Common myeloid progenitor, CD34-positive (primary cell): ENCODE measurements at places on chromosomes 3 and 15.

GRCh38 chr3:195836476-195837135, 24.9 kb upstream of the MUC4 start:
- no peak for DNase-seq

GRCh38 chr3:127452321-127452821, 138.2 kb downstream of the TPRA1 start:
- no peak for DNase-seq

GRCh38 chr15:82763361-82764116, 42.3 kb downstream of the FSD2 start:
- DNase-seq: no peak

DNA sequence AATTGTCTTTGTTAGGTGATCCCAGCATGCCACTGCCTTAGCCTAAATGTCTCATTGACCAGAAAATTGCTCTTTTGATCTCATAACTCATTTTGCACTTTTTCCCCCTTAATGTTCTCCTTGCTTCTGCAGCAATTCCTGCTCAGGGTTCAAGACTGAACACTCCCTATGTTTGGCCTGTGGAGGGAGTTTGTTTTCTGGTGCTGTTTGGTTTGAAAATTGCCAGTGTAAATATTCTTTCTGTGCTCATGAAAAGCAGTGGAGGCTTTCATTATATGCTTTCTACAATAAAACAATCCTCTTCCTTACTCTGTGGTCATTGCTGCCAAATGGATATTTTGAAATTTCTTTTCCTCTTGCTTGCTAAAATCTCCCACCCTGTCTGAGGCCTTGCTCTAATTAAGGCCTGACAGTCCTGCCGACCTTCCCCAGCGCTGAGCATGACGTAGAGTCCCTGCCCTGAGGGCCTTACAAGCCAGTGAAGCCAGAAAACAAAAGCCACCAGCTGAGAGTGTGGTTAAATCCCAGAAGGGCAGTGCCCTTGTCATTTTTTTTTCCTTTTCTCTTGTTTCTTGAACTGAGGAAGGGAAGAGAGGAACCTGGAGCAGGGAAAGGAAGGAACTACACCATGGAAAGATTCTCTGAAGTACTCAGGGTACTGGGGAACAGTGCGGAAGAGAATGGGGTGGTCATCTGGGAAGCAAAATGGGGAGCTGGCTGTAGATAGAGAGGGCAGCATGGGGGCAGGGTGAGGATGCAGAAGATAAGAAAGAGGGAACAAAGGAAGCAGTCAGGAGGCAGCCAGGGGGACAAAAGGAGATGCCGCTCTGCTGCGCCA, 24.8 kb downstream of the ZBTB38 start:
- DNase-seq: no peak

GRCh38 chr3:11513817-11514135, 129.9 kb downstream of the VGLL4 start:
- DNase-seq: no peak

GRCh38 chr3:157351981-157352380, 84.7 kb upstream of the PTX3 start:
- DNase-seq: no peak

DNA sequence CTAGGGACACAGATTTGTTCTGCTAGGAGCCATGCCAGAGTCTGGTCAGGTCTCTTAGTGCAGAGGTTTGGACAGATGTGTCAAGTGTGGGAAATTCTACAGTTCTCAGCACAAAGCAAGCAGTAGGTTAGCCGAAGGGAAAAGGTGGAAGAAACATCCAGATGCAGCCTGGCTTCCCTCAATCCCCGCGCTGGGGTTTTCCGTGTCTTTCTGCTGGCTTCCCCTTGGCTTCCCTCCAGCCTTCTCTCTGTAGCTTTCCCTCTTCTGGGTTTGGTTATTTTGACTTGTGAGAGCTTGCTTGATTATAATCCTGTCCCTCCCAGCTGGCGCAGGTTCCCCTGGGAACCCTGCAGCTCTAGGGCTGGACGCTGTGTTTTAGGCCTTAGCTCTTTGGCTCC, 4.1 kb downstream of the TF start:
- no peak for DNase-seq

GRCh38 chr3:144229330-144229729, 257.7 kb downstream of the DIPK2A start:
- no peak for DNase-seq

DNA sequence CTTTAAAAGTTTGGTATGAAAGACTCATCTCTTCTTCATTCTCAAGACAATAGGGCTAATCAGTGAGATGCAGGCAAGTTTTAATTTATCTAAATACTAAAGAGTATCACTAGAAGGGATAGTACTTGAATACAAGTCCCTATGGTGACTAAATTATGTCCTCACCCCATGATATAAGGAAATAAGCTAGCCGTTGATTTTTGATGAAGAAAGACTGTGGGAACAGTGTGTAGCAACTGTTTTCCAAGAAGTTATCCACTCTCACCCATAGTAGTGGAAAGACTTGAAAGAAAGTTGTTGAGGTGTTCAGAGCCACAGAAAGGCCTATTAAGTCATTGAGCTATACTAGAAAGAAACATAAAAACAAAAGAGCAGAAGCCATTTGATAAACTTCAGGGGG, 36.7 kb downstream of the PIK3CA start:
- DNase-seq: no peak

- DNase-seq: no peak
Observed at GRCh38 chr3:162525771-162526170, 1029.2 kb downstream of the OTOL1 start.

DNA sequence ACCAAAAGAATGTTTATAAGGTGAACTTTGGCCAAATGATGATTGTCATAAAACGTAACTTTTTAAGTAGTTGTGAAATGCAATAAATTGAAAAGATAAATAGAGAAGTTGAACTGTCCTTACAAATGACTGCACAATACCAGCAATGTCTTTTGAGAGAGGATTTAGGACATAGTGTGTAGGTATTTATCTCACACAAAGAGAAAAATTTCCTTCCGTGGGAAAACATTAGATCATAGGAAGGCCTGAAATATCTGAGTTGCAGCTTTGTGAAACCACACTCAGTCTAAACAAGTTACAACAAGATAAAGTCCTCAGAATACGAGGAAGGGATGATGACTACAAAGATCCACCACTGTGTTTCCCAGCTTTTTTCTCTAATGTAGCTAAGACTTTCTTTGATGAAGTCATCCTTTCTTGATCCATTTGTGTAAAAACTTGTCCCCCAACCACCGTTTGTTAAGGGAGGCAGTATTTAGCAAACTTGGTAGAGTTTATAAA, 16.0 kb downstream of the ROBO2 start:
- no peak for DNase-seq

DNA sequence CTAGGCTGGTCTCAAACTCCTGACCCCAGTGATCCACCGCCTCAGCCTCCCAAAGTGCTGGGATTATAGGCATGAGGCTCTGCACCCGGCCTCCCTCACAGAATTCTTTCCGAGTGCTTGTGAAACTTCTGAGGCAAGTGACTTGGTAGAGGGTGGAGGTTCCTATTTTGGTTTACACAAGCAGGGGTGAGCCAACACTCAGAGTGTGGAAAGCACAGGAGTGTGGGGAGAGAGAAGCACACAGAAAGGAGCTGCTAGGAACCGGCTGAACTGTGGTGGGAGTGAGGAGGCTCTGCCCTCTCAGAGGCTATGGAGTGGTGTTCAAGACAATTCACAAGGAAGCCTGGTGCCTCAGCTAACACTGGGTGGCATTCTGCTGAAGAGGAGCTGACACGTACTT, 7.7 kb downstream of the CAPN3 start:
- no peak for DNase-seq

DNA sequence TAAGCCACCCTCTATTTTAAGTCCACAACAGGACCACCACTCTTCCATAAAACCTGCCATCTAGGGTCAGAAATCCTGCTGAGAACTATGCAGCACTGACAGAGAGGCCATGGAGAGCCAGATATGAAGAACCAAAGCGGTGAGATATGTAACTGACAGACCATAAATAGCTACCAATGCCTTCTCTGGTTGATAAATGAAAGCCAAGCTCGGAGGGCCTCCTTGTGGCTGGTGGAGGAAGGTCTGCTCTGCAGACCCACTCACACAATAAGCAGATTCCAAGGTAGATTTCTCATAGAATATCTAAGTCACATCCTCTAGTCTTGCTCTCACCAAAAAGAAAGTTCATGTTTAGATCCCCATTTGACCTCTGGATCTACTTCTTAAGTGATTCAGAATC, 38.9 kb downstream of the RYK start:
- peak; percentile 83 for DNase-seq

DNA sequence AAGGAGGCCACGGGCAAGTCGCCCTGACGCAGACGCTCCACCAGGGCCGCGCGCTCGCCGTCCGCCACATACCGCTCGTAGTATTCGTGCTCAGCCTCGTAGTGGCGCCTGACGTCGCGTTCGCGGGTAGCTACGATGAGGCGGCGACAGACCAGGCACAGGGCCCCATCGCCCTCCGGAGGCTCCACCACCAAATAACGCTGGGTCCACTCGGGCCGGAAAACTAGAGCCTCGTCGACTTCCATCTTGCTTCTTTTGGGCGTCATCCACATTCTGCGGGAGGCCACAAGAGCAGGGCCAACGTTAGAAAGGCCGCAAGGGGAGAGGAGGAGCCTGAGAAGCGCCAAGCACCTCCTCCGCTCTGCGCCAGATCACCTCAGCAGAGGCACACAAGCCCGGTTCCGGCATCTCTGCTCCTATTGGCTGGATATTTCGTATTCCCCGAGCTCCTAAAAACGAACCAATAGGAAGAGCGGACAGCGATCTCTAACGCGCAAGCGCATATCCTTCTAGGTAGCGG, at the start of gene EPM2AIP1:
Gene EPM2AIP1, minus strand, starts transcription at position 326 of the 520 bp plus-strand sequence. Its CDS starts 54 bp downstream, at position 272.
- DNase-seq: no peak

GRCh38 chr3:181726351-181727330, 14.9 kb downstream of the SOX2 start:
- no peak for DNase-seq

DNA sequence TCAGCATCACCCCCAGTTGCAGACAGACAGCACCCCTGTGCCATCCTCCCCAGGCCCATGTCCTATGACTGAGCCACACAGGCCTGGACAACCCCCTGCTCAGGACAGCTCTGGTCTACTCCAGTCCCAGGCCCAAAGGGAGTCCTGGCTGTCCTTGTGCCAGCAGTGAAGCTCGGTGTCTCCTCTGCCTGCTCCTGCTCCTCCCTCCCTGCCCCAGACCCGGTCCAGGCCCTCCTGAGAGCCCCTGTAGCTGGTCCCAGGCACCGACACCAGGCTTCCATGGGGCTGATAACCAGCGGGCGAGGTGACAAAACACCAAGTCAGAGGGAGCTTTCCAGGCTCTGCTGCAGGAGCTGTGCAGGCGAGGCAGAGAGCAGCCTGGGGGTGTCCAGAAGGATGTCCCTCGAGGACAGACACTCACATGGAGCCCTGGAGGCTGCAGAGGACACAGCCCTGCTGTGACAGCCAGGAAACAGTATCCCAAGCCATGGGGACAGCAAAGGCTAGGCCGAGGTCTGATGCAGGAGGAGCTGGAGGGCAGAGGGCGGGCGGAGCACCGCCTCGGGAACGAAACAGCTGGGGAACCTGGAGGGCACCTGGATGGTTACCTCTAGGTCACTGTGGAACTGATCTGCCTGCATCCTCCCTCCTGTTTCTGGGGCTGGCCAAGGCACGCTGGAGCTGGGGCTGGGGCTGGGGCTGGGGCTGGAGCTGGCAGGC, 103.8 kb upstream of the PRR20G start:
- DNase-seq: no peak

GRCh38 chr3:183288117-183288516, 35.1 kb downstream of the B3GNT5 start:
- DNase-seq: no peak

DNA sequence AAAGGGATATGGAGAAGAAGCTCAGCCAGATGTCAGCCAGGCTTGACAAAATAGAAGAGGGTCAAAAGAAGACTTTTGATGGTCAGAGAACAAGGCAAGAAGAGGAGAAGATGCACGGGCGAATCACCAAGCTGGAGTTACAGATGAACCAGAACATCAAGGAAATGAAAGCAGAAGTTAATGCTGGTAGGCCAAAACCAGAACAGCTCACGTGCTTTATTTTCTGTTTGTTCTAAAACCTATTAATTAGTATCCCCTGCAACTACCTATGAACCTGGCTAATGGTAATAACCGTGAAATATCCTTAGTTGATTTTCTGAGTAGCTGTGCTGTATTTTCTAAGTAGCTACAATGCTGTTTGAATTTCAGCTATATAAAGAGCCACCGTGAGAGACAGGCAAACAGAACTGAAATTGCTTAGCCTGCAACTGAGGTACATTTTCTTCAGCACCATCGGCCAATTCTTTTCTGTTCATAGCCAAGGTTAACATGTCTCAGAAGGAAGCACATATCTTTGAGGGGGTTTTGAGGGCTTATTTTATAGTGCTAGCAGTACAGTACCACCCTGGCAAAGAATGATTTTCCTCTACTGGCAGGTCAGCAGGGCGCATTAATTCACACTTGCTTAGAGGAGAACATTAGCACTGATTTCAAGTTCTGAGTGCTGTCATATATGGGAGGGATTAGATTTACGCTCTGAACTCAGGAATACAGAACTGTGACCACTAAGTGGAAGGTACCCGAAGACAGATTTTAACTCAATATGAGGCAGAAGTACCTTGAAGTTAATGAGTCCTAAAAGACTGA, 78.9 kb downstream of the FAM81A start:
- DNase-seq: no peak

DNA sequence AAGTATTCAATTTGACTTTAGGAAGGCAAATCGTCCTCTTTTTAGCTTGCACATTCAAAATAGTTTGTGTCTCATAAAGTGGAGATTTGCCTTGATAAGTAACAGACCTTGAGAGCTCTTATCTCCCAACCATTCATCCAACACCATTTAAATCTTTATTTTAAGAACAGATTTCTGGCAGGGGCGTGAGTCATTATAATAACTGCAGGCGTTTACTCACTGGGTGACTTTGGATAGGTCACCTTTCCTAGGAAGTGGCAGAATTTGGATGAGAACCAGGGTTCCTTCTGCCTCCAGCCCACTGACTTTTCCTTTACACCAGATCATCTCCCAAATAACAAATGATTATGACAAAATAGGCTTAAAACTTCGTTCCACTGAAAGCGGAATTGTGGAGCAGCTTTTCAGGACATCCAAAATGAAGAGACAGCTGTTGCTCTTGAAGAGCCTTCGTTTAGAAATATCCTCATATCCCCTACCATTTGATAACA, 5.0 kb downstream of the LMCD1 start:
- no peak for DNase-seq

DNA sequence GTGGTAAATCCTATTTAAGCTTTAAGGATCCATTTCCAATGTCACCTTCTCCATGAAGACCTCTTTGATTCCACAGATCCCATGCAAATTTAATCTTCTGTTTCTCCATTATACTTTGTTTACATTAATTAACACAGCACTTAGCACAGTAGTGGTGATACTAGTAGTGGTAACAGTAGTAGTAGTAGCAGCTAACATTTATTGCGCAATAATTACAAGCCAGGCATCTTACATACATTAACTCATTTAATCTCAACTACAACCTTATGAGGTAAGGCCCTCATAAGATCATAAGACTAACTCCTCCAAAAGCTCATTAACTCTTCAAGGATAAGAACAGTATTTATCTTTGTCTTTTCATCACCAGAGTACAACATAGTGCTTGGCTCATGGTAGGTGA, 54.8 kb upstream of the FSIP1 start:
- DNase-seq: no peak
